Stimulated activated CD8-positive, alpha-beta memory T cell treated with anti-CD3 and anti-CD28 coated beads, Interleukin-7, amount 100 ng/mL, for 24 hours (primary cell): ENCODE measurements at places on chromosomes 2 and 18.

GRCh38 chr18:3907955-3908354 lies 458.0 kb downstream of the TGIF1 start:
- DNase-seq, result no peak

GRCh38 chr2:99399063-99399462 lies 61.9 kb downstream of the EIF5B start:
- no peak for DNase-seq

- no peak for DNase-seq
Measured at GRCh38 chr18:8455661-8456614, 153.3 kb upstream of the RAB12 start.

DNA sequence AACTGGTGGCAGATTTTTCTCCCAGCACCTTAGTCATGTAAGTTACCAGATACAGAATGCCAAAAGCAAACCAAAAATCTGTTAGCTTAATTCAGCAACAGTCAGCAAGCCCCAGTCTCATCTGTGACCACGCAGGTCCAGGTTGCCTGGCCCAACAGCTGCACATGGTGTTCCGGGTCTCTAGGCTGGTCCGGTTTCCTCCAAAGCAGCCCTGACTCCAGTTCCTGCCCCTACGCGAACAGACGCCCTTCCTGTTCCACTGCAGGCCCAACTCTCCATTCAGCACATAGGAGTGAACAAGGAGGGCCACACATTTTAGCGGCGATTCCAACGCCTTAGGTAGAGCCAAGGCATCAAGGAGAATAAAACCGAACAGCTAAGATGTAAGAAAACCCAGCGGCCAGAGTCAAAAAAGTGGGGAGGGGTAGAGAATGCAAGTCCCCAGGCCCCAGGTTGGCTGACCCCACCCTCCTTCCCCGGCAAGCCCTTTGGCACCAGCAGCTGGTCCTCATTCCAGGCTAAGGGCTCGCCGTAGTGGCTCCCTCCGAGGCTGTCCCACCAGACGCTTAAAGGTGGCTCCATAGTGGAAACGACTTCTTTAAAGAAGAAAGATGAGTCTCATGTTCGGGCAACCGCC lies 1.5 kb downstream of the STK25 start:
- no peak for DNase-seq

DNA sequence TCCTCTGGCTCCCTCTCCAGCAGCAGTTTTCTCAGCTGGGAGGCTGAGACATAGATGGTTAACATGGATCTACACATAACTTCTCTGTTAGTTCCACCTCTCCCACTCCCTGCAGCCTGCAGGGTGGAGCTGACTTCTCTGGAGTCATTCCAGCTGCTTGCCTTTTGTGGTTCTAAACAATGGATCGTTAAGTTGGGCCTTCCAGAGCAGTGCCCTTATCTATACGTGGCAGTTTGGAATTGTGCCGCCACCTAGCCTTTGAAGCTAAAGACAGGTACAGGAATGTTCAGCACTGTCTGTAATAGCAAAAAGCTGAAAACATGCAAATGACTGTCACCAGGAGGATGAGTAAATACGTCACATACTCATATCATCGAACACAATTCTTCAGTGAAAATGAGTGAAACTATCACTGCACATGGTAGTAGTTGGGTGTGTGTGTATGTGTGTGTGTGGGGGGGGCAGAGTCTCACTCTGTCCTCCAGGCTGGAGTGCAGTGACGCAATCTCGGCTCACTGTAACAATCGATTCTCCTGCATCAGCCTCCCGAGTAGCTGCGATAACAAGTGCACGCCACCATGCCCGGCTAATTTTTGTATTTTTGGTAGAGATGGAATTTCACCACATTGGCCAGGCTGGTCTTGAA lies 50.3 kb downstream of the SH2D6 start:
- DNase-seq, result no peak

GRCh38 chr2:73937103-73937885 lies 10.6 kb downstream of the DGUOK start:
- DNase-seq, result no peak

DNA sequence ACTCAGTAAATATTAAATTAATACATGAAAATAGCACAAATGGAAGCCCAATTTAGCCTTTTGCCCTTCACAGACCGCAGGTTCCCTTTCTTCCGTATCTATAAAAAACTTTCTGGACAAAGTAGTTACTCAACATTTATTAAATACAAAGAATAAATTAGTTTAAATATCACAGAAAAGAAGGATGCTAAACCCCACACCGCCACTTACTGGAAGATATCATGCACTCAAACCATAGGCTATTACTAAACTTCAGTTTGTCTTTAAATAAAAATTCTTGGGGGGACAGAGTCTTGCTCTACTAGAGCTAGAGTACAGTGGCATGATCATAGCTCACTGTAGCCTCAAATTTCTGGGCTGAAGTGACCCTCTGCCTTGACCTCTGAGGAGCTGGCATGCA lies 120.7 kb upstream of the FHL2 start:
- no peak for DNase-seq

GRCh38 chr2:10830641-10831399 lies 18.2 kb upstream of the PDIA6 start:
- DNase-seq, result no peak

DNA sequence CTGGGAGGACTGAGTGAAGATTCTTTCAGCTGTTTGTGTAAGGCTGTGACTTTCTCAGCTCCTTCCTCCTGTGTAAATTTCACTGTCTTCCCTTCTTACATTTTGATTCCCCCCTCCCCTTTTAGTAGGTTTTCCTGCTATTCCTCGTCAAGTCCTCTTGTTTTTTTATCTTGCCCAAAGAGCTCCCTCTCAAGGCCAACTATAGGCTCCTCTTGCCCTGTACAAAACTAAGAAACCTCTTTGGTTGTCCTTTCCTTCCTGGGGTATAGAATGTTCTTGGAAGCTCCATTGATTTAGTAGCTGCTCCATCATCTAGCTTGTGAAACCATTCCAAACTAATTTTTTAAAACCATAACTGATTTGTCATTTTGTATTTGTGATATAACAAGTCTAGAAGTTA lies 7.3 kb downstream of the CCDC121 start:
- no peak for DNase-seq

DNA sequence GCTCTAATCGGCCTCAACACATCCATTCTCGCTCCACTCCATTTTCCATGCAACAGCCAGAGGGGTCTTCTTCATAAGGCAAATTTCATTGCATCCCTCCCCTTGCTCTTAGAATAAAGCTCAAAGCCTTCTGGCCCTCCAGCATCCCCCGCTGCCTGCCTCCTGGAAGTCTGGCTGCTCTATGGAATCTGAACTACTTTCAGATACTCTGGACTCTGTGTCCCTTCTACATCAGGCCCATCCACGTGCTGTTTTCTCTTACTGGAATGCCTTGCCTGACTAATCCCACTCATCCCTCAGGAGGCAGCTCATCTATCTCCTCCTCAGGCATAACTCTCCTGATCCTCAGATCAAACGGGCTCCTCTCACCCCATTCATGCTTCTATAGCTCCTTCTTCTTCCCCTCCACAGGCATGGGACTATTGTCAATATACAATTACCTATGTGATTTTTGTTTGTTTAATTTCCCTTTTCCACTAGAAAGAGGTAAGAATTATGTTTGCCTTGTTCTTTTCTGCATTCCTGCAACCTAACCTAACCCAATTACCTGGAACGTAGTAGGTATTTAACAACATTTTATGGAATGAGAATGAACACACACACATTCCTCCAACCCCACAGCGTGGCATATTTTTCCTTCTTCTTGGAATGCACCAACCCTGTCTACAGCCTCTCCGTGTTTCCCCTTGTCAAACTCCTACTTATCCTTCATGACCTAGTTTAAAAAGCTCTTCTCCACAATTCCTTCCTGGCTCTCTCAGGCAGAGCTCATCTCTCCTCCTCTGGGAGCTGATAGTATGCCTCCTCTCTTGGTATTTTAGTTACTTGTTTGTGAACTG lies 49.5 kb downstream of the LBH start:
- DNase-seq, result no peak

DNA sequence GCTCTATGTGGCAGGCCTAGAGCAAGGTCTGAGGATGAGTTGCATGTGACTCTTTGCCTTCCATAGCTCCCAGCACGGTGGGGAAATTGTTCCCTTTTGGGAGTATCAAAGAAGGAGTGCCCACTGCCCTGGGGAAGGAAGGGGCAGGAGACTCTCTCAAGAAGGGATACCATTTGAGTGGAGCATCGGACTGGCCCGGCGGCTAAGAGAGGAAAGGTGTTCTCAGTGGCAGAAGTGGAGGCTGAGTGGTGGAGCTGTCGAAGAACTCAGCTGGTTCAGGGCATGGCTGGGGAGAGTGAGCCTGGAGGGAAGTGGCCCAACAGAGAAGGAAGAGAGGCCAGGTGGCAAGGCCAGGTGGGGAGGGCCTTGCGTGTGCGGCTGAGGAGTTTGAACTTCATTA lies 235.2 kb downstream of the DYSF start:
- no peak for DNase-seq

DNA sequence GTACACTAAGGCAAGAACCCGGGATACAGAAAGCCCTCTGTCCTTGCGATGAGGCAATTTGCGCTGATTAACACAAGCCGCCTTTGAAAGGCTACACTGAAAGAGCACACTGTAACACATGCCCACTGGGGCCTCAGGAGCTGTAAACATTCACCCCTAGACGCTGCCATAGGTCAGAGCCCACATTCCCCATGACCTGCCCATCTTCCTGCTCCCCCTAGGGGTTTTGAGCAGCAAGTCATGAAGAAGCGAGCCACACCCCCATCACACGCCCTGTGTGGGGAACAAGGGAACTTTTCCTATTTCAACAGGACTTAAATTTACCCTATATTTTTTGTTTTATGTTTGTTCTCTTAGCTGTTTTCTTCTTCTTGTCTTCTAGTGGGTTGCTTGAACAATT lies 47.8 kb upstream of the SLC4A10 start:
- DNase-seq, result no peak

DNA sequence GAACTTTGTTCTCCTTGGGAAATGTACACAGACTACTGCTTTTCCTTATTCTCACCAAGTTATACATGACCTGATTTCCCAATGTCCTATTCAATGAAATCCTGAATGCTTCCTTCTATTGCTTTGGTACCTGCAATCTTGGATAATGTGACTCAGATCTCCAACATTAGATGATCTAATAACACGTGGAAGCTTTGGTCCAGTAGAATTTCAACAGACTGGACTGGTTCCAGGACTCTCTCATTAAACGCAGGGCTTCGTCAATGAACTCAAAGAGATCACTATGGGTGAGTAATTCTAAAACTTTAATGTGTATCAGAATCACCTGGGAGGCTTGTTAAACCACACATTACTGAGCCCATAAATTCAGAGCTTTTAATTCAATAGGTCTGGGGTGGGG lies 413.6 kb upstream of the KCNH7 start:
- no peak for DNase-seq

DNA sequence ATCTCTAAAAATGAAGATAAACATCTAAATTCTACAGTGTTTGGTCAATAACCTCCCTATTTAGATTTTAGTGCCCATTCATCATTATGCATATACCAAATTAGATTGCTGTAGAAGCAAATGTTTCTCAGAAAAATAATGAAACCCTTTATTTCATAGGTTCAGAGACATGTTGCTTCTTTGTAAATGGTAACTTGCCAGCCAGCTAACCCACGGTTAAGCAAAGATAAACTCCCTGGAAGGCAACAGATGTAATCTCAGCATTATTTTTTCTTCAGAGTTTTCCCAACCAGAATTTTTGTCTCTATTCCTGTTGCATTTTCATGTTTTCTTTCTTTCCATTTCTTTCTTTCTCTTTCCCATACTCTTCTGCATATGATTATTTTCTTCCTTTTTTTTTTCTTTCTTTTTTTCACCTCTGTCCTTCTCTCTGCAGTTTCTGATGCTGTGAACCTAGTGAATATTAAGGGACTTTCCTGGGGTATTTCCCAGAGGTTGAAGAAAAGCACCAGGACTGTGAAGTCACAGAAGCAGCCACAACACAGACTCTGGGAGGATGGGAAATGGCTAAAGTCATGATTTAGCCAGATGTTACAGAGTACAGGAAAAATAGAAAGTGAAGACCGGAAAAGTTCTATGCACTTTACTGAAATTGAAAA lies 50.0 kb upstream of the DSG1 start:
- no peak for DNase-seq

DNA sequence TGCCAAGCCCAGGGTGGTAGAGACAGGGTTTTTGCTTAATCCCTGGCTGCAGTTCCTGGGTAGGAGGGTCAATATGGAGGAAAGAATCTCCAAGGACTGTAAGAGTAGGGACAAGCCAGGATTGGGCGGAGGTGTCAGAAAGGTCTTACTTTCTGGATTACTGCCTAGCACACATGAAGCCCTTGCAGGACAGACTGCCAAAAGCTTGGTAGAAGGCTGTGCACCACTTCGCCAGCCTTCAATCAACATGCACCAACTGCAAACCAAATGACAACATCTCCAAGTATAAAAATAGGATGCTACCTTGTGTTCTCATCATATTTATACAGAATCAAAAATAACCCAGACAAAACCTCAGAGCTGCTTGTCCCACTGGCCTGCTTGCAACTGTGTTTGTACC lies 3.7 kb downstream of the ZNF142 start:
- DNase-seq, result no peak

GRCh38 chr18:77550625-77551024 lies 301.0 kb downstream of the GALR1 start:
- DNase-seq, result no peak
